Upper lobe of left lung (tissue), 6 donors: ENCODE measurements at places on chromosomes 2 and 18. TPM values are rescaled to one million over a fixed set of nuclear protein-coding genes. Genes with fewer than 3 reads are reported as not detected.

GRCh38 chr18:54069729-54070128 lies 154.7 kb downstream of the MBD2 start:
- no peaks in the 10 kb centered on the region for H3K4me1 ChIP-seq
- H3K27ac ChIP-seq = no peak overlapping the region
- H3K36me3 ChIP-seq = no peaks in the 10 kb centered on the region
- no peak for DNase-seq

ERFE gene
- not detected for total RNA-seq

DNA sequence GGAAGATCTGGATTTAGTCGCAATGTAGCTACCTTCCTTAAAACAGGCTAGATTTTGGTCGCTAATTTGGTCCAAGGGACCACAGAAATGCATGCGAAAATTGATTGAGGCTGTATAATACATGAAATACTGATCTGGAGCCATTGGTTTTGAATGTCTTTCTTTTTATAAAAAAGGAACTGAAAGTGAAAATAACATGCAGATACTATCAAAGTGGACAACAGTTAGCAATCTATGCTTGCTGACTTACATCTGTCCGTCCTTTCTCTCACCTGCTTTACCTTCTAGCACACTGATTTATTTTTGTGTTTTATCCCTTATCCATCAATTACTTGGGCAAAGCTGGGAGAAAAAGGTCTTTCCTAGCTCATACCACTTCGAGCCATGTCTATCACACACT lies 1459.8 kb upstream of the ACVR2A start:
- DNase-seq = no peak
- H3K27me3 ChIP-seq = no peaks in the 10 kb centered on the region
- H3K27ac ChIP-seq = no peak overlapping the region

DNA sequence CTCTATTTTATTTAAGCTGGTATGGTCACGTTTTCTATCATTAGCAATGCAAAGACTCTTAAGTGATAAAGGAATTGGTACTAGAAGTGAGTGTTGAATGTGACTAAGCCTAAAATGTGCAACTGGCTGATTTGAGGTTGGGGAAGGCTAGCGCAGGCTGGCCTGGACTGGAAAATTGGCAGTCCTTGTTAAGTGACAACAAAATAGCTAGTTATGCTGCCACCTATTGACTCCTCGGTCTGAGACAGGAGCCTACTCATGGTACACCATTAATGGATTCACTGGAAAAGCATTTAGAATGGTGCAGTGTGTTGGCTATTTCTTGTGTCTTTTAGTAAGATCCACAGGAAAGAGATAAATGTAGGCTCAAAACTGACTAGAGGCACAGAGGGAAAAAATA lies 5.7 kb upstream of the WIPF1 start:
- H3K4me1 ChIP-seq = peaks cover 25% of the 10 kb centered on the region
- no peaks in the 10 kb centered on the region for H3K36me3 ChIP-seq
- peak; percentile 50 for DNase-seq
- H3K27ac ChIP-seq = no peak overlapping the region
- H3K27me3 ChIP-seq = no peaks in the 10 kb centered on the region

VSNL1 gene
- total RNA-seq = 0.33 TPM

STARD7 gene
- total RNA-seq = 184 TPM

DNA sequence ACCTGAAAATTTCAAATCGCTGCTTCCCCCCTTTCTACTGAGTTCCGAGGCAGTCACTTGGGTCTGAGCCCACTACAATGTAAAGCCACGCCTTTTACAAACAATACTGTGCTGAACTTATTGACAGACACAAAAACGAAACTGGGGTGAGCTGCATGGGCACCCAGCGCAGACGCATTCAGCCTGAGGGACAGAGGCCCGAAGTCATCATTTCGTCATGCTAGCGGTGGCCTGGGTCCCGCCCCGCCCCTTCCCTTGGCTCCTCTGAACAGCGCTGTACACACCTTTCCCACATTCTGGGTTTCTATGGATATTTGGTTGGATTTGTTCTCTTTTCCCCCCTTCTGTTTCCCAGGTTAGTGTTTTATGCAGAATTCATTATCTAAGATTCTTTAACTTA lies 71.7 kb downstream of the EIPR1 start:
- H3K27me3 ChIP-seq = no peaks in the 10 kb centered on the region
- H3K27ac ChIP-seq = no peak overlapping the region
- DNase-seq = no peak
- H3K36me3 ChIP-seq = no peaks in the 10 kb centered on the region
- no peak overlapping the region for H3K4me3 ChIP-seq

DNA sequence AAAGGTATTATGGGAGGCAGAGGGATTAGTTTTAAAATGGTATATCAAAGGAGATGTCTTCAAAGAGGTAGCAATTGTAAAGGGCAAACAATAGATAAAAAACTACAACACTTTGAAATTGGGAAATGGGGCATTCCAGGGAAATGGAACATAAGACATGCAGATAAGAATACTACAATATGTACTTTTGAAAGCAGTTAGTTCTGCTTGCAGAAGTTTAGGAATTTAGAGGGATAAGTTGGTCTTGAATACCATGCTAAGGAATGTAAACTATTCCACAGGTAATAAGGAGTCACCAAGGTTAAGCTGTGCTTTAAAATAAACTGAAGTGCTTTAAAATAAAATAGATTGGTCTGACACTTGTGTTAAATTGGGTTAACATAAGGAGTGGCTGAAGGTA lies 571.7 kb upstream of the ACVR2A start:
- DNase-seq = no peak
- no peaks in the 10 kb centered on the region for H3K27me3 ChIP-seq
- H3K36me3 ChIP-seq = no peaks in the 10 kb centered on the region

CYBRD1 gene
- 71.7 TPM for total RNA-seq

DNA sequence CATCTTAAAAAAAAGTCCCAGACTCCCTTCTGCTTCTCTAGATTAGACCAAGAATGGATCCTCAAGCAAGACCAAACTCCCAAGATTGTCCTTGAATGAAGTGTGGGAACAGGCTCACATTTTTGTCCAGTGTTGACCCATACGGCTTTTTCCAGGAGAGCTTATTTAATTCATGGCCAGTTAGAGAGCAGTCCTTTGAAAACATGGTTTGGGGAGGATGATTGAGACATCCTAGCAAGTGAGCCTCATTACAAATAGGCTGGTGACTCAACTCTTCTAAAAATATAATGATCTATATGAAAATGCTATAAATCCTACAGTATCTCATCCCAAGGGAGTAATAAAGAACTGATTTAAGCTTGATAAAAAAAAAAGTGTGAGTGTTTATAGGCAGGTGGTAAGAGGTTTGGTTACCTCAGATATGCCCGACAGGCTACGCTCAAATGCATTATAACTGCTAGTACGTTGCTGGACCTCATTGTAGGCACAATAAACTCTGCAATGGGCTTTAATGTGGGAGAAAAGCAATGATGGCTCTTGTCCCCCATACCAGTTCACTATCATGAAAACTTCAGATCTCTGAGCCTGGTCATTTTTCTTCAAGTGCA lies 17.0 kb downstream of the ANKRD29 start:
- H3K27ac ChIP-seq = no peak overlapping the region
- H3K4me1 ChIP-seq = peaks cover 8% of the 10 kb centered on the region
- no peaks in the 10 kb centered on the region for H3K27me3 ChIP-seq

DTNA gene
- total RNA-seq = 19.2 TPM
